ENCODE measurements at places on chromosomes 5 and 9.

DNA sequence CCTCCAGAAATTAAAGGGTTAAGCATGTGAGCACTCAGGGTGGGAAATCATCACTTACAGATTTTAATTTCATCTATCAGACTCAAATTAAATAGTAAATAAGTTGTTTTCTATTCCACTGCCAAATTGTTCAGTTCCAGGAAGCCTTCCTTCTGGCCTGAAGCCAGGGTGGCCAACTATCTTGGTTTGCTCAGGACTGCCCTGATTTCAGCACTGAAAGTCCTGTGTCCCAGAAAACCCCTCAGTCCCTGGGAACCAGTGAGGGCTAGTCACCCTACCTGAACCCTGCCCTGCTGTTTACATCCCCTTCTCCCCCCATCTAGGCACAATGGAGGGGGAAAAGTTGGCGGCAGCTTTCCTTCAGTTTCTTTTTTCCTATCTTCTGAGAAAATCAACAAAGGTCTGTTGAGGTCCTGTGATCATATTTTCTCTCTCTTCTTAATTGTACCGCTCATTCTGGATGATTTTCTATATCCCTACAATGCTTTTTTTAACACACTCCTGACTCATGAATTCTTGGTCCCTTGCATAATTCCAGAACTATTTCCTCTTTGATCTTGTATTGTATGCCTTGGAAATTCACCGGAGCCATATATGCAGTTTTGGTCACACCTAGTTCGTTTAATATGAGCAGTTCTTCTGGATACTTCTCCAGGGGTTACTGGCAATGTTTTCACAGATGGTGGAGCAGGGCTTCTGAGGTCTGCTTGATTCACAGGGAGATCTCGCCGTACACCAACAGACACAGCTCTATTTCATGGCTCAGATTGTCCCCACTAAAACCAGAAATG, 103.8 kb downstream of the MAP1B start:
- no peak overlapping the region for H3K4me3 ChIP-seq
- H3K27ac ChIP-seq: no peak overlapping the region
- H3K27me3 ChIP-seq: no peaks in the 10 kb centered on the region
- peaks cover 28% of the 10 kb centered on the region for H3K4me1 ChIP-seq

- no peaks in the 10 kb centered on the region for H3K27me3 ChIP-seq
- H3K27ac ChIP-seq: no peak overlapping the region
- no peak overlapping the region for H3K4me3 ChIP-seq
- no peaks in the 10 kb centered on the region for H3K4me1 ChIP-seq
Measured at GRCh38 chr5:118597543-118597942, 390.8 kb downstream of the DTWD2 start.

GRCh38 chr9:106421772-106422171, 441.2 kb upstream of the ZNF462 start:
- peaks cover 25% of the 10 kb centered on the region for H3K4me1 ChIP-seq
- DNase-seq: peak; percentile 43
- no peaks in the 10 kb centered on the region for H3K27me3 ChIP-seq
- H3K36me3 ChIP-seq: no peaks in the 10 kb centered on the region
- no peak overlapping the region for H3K4me3 ChIP-seq

GRCh38 chr5:138078006-138078643, 5.7 kb upstream of the WNT8A start:
- no peaks in the 10 kb centered on the region for H3K36me3 ChIP-seq
- H3K4me1 ChIP-seq: peaks cover 18% of the 10 kb centered on the region
- no peaks in the 10 kb centered on the region for H3K27me3 ChIP-seq
- DNase-seq: no peak

DNA sequence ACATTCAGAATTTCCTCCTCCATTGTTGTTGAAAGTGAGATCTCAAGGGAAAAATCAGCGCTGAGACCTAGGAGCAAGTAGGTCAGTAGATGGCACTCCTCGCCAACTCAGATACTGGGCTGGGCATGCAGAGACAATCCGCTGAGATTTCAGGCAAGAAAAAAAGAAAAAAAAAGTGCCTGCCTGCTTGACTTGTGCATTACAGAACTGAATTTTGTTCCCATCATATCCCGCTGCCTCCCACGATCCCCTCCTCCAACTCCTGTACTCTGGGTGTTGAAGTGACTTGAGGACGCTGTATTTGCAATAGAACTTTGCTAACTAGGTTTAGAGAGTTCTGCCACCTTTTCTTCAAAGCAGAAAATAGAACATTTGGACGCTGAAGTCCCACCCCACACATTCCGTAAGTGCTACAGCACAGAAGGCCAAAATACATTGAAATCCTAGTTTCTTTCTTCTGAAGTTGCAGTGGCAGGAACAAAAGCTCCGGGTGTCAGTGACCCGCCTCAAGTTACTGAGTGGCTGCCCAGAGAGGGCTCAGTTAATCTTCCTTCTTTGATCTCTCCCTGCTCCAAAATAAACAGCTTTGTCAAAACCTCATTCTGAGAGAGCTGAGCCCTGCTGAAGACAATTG, 265.8 kb downstream of the MLLT3 start:
- peaks cover 14% of the 10 kb centered on the region for H3K36me3 ChIP-seq
- no peak overlapping the region for H3K4me3 ChIP-seq
- DNase-seq: peak; percentile 52
- H3K27me3 ChIP-seq: no peaks in the 10 kb centered on the region

DNA sequence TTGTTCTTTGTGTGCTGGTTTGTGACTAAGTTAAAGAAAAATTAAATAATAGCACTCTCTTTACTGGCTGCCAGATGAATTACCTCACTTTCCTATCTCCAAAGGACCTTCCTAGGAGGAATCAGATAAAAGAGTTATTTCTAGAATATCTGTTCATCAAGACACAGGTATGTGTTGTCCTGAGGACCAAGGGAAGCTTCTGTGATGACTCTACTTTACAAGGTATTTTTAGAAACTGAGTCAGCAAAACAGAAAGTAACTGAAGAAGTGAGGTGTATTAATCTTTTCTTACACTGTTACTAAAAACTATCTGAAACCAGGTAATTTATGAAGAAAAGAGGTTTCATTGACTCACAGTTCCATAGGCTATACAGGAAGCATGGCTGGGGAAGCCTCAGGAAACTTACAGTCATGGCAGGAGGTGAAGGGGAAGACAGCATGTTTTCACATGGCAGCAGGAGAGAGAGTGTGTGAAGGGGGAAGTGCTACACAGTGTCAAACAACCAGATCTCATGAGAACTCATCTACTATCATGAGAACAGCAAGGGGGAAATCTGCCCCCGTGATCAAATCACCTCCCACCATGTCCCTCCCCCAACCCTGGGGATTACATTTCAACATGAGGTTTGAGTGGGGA, 189.2 kb upstream of the DMAC1 start:
- H3K27ac ChIP-seq: no peak overlapping the region
- peaks cover 8% of the 10 kb centered on the region for H3K4me1 ChIP-seq
- DNase-seq: no peak
- no peak overlapping the region for H3K4me3 ChIP-seq
- no peaks in the 10 kb centered on the region for H3K27me3 ChIP-seq

- no peaks in the 10 kb centered on the region for H3K4me1 ChIP-seq
- H3K4me3 ChIP-seq: no peak overlapping the region
- peaks cover 20% of the 10 kb centered on the region for H3K27me3 ChIP-seq
- no peak for DNase-seq
- peaks cover 7% of the 10 kb centered on the region for H3K36me3 ChIP-seq
- H3K27ac ChIP-seq: no peak overlapping the region
Measured at GRCh38 chr5:171728686-171729085, 56.9 kb upstream of the SMIM23 start.

Measured in activated T-cell treated with anti-CD3 and anti-CD28 coated beads, Interleukin-2, amount 50 U/mL, for 72 hours (primary cell).